ENCODE measurements at places on chromosomes 4 and X. TPM values are rescaled to one million over a fixed set of nuclear protein-coding genes. Genes with fewer than 3 reads are reported as not detected.

- DNase-seq, result no peak
Measured at GRCh38 chrX:72107841-72108595, 23.7 kb downstream of the RTL5 start.

CNOT6L gene
- 44.2 TPM for total RNA-seq

DNA sequence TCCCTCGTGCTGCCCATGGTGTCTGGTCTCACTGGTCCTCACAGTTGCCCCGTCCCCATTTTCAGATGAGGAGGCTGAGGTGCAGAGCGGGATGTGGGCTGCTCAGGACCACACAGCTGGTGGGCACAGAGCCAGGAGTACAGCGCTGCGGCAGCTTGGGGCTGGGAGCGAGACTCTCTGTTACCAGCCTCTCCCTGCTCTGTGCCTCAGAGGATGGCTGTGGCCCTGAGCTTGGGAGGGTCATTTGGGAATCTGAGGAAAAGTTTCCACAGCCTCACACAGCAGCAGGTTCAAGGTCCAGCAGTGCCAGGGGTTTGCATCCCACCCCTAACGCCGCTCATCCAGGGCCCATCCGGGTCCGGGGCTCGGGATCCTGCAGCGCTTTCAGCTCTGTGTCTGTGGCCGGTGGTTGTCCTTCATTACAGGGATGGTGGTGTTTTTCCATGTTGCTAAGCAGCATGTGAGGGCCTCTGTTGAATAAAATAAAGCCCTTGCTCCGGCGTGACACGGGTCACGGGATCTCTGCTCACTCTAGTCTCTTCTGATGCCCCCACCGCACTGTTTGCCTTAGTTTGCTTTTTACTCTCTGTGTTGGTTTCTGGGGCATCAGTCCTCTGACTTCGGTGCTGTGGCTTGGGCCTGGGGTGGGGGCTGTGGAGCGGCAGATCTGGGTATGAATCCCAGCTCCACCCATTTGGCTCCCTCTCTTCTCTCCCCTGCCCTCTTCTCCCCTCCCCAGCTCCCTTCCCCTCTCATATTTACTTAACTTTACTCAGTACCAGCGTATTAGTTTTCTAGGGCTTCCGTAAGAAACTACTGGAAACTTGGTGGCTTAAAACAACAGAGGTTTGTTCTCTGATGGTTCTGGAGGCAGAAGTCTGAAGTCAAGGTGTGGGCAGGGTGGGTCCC lies 6.5 kb downstream of the WFS1 start:
- peak; percentile 58 for DNase-seq

- peak; percentile 1 for DNase-seq
Measured at GRCh38 chr4:104424989-104425388, 69.7 kb downstream of the CXXC4 start.

- no peak for DNase-seq
Measured at GRCh38 chr4:15037923-15038541, 35.8 kb downstream of the CPEB2 start.

MAGEC3 gene
- total RNA-seq, result not detected

GRCh38 chrX:140767646-140768045 lies 58.1 kb downstream of the LINC00632 start:
- no peak for DNase-seq

GRCh38 chr4:14810121-14810520 lies 192.2 kb upstream of the CPEB2 start:
- DNase-seq, result no peak

COX7B2 gene
- not detected for total RNA-seq

PCDH18 gene
- 17.5 TPM for total RNA-seq

XPNPEP2 gene
- 1.9 TPM for total RNA-seq

GRCh38 chr4:156771171-156771837 lies 200.3 kb downstream of the PDGFC start:
- DNase-seq, result peak; percentile 63

DNA sequence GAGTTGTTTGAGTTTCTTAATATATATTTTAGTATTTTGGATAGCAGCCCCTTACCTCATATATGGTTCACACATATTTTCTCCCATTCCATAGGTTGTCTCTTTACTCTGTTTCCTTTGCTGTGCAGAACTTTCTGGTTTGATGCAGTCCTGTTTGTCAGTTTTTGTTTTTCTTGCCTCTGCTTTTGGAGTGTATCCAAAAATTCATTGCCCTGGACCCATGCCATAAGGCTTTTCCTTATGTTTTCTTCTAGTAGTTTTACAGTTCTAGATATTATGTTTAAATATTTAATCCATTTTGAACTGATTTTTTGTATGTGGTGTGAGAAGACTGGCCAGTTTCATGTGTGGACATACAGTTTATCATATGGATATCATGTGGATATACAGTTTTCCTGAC lies 58.5 kb upstream of the NUDT6 start:
- no peak for DNase-seq

DNA sequence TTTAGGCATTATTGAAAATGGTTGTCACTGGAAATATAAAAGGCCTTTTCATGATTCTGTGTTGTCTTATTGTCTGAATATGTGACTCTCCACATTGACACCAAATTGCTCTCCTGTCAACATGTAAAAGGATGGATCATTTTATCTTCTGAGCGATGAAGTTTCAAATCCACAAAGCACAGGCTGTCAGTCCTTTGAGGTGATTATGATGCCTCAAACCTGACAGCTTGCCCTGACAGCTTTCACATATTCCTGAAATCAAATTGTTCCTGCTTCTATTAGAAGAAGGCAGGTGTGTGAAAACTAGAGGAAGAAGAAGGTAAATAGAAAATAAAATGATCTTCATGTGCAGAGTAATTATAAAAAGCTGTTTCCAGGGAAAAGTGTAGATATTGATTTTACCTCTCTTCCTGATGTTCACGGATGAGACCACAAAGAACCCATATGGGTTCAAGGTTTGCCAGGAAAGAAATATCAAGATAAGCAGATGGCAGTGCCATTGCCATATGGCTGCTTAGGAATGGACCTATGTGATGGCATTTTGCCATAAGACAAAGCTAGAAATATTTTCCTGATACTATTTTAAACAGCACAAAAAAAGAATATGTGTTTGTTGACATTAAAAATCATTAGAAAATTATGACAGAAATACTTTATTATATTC lies 1006.3 kb upstream of the AGA start:
- no peak for DNase-seq

DNA sequence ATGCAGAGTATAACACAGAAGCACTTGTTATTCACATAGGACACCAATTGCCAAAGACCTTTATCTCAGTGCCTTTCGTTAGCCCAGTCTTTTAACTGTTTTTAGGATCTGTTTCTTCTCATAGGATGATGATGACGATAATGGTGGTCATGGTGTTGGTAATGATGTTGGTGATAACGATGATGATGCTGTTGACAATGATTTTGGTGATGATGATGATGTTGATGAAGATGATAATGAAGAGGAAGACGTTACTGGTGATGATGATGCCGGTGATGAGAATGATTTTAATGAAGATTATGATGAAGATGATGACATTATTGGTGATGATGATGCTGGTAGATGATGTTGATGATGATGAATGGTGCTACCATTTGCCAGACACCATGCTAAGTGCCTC lies 29.8 kb downstream of the LDB2 start:
- DNase-seq, result no peak

PCDH10 gene
- 0.56 TPM for total RNA-seq
